ENCODE measurements at places on chromosomes 5 and 9. TPM values are rescaled to one million over a fixed set of nuclear protein-coding genes. Genes with fewer than 3 reads are reported as not detected.
A peak's percentile ranks its signal among the peaks of the same experiment; 100 is the strongest.

- DNase-seq: no peak
Observed at GRCh38 chr5:73180566-73180965, 7.6 kb downstream of the TMEM174 start.

GRCh38 chr5:127313847-127314473, 23.4 kb downstream of the MEGF10 start:
- peak; percentile 28 for DNase-seq

DNA sequence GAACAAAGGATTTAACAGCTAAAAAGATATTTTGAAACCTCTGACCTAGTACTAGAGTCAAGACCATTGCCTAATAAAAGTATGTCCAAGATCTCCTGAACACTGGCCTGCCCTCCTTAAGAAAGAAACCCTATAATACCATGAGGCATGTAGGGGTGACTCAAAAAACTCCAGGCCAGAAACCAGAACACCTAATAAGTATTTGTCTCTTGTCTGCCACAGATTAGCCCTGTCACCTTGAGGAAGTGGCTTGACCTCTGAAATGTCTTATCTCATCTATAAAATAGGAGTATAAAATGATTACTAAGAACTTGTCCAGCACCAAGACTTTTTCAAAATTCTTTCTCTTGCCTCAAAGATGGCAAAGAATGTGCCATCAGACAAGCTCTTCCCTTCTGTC, 125.5 kb upstream of the RASGRF2 start:
- no peak for DNase-seq

DNA sequence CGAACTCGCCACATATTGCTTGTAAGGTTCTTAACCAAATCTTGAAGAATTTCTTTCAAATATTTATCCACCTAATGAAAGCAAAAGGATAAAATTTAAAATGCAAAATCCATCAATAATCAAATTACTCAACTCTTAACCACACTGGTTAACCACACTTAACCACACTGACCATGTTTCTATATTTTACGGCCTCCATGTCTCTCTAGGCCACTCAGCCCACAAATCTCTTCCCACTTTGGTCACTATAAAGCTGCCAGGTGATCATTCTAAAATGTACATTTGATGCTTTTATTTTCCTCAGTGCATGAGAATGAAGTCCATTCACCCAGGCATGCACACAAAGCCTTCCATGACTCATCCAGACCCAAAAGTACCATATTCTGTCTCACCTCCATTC, 56.4 kb upstream of the OR2K2 start:
- DNase-seq: no peak

The SERF1A gene
- 6.7 TPM for total RNA-seq

Data from hematopoietic multipotent progenitor cell (in vitro differentiated cells).